ENCODE measurements at places on chromosomes 5 and 9.

- no peak for DNase-seq
Observed at GRCh38 chr5:139251281-139251687, 42.3 kb upstream of the MATR3 start.

GRCh38 chr5:149424371-149425315, 45.6 kb upstream of the IL17B start:
- DNase-seq: no peak

DNA sequence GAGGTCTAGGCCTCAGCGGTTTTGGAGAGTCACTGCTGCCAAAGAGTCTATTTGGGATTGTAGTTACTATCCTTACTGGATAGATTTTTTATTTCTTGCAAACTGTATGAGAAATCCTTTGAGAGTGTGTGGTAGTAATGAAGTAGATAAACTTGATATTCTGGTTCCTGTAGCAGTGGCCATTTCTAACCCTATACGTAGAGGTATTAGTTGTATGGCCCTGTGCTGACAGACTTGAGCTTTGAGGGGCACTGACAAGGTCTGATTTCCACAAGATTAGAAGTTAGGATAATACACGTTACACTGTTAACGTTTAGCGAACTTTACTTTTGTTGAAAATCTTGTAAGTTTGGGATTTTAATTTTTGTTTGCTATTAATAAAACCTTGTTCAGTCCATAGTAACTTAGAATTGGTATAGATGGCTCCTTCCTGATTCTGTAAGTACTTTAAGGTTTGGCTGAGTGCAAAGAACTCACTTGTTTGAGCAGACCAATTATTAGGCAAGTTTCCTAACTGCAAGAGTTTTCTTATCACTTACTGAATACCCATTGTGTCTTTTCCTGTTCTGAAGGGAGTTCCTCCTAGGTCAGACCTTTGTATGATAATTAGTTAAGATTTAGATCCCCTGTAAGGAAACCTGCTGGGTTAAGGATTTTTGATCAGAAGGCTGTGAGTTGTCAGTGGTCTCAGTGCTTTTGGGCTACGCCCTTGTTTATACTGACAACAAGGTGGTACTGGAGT, 31.4 kb downstream of the GCNT1 start:
- no peak for DNase-seq

- no peak for DNase-seq
Observed at GRCh38 chr9:90394871-90395270, 247.8 kb downstream of the DIRAS2 start.

- no peak for DNase-seq
Observed at GRCh38 chr5:141516672-141517025, 27.8 kb downstream of the PCDHGC5 start.

- no peak for DNase-seq
Observed at GRCh38 chr9:116661037-116661954, 25.8 kb upstream of the TRIM32 start.

DNA sequence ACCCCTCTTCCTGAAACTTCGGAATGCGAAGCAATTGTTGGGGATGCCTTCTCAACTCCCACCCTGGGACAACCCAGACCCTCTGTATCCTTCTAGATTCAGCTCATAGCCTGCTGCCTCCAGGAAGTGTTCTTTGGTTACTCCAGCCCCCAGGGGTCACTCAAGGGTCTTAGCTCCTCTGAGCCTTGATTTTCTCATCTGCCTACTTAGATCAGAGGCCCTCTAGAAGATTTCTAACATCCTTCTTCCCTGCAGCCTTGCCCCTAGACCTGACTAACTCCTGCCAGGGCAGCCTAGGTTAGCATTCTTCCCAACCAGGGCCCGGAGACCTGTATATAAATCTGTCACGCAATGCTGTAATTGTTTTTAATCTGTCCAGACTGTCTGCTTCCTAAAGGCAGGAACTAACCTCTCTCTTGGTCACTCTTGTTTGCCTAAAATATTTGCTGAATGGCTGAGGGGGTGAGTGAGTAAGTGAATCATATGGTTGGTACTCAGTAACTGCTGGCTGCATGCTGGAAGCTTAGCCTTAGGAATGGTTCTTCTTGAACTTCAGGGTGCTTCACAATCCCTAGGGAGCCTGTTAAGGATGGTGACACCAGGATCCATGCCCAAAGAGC, 8.2 kb downstream of the GALNT10 start:
- no peak for DNase-seq

- DNase-seq: no peak
Observed at GRCh38 chr9:84940294-84940693, 270.8 kb downstream of the NTRK2 start.

- no peak for DNase-seq
Observed at GRCh38 chr9:129910628-129911567, 75.6 kb downstream of the USP20 start.

DNA sequence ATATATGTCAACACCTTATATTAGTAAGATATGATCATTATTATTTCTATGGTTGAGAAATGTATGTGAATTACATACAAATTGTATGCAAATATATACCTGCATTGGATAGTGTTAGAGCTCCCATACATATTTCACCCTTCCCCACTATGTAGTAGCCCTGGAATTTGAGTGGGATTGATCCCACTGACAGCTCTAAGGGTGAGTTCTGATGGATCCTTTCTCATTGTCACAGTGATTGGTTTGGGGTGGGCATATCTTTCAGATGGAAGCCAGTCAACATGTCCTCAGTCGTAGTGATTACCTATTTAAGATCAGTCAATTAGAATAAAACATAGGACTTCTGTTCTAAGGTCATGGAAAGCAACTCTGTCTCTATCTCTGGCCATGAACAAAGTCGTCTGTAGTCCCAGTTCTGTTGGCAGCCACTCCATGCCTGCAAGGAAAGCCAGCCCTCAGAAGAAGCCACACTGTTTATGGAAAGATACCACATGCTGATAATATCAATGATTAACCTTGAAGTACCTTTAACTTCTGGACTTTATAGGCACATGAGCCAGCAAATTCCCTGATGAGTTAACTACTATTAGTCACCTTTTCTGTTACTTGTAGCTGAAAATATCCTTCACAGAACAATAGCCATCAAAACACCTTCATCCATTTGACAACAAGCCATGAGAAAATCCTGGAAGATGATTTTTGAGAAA, 5.1 kb upstream of the CCDC192 start:
- no peak for DNase-seq

DNA sequence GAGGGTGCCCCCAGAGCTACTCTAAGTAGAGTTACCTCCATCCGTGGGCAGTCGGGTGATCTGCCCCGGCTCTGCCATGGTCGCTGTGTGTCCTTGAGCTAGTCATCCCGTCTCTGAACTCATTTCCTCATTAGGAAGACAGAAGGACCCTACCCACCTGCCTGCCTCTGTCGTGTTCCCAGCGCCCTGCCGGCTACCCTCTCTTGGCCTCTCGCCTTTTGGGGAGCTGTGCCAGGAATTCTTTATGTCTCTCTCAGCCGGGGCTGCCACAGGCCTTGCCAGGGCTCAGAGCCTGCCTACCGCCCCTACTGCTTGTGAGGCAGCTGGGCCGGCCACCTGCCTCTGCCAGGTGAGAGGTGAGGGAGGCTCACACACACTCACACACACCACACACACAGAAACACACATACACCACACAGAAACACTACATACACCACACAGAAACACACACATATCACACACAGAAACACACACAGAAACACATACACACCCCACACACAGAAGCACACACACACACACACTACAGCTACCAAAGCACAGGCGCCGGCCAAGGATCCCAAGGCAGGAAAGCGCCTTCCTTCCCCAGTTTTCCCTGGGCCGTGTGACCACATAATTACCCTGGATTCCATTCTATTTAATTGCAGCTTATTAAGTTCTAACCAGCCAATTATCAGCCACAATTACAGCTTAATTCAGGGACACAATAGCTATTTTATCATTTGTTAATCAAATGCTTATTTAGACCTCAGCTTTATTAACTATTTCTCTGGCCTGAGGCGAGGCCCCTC, 41.7 kb downstream of the UNC5A start:
- DNase-seq: no peak

GRCh38 chr5:131272724-131273123, 8.9 kb downstream of the CDC42SE2 start:
- no peak for DNase-seq

DNA sequence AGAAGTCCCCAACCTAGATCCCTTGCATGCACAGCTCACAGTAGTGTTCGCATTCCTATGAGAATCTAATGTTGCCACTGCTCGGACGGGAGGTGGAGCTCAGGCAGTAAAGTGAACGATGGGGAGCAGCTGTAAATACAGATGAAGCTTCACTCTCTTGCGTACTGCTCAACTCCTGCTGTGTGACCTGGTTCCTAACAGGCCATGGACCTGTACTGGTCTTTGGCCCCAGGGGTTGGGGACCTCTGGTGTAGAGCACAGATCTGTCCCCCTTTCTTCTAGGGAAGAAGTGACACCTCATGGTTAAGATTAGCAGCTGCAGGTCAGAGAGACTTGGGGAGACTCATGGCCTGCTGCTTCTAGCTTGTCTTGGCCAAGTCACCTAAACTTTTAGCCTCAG, 7.1 kb downstream of the ARHGEF28 start:
- no peak for DNase-seq

DNA sequence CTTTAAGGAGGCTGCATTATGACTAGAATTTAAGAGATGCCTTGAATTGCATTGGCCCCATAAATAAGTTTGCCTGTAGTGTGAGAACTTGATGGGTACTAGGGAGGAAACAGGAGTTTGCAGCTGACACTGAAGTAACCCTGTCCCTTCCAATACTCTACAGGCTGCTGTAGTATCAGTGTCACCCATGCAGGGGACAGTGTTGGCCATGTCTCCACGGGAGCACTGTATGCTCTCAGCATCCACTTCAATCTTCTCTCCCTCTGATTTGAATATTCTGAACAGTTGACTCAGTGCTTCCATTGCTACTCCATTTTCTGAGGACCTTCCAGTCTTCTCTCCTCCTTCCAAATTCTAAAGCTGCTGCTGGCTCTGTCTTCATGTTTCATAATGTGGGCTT, 11.4 kb upstream of the IFNA14 start:
- DNase-seq: no peak

DNA sequence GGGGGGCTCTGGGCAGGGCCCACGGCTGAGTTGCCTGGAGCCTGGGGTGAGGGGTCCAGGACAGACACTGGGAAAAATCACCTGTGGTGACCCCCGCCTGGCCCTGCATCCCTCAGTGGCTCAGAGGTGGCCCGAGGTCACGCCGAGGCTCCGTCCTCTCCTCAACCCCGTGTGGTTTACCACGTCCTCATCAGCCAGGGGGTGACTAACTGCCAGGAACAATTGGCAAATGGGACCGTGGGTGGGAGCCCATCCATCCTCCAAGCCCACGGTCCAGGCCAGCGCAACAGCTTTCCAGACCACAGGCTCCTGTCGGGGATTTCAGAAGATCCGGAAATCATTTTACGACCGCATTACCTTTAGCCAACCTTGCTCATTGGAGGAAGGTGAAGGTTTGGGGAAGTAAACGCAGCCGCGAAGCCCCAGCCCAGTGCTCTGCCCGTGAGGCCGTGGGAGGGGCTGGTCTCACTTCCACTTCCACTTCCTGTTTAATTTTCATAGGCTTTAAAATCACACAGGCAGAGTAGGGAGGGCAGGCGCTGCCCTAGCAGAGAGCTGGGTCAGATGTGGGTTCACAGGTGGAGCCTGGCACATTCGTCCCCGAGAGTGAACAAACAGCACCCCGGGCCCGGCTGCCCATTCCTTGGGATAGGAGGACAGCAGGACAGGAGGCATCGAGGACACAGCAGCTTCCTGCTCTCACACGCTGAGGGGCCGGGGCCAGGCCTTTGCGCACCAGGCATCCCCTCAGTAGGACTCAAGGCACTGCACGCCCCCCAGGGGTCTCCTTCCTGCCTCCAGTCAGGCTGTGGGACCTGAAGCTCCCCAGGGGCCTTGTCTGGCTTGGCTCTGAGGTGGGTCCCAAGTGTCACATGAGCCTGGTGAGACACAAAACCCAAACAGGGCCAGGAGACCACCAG, 19.8 kb upstream of the SLC9A3 start:
- DNase-seq: no peak

DNA sequence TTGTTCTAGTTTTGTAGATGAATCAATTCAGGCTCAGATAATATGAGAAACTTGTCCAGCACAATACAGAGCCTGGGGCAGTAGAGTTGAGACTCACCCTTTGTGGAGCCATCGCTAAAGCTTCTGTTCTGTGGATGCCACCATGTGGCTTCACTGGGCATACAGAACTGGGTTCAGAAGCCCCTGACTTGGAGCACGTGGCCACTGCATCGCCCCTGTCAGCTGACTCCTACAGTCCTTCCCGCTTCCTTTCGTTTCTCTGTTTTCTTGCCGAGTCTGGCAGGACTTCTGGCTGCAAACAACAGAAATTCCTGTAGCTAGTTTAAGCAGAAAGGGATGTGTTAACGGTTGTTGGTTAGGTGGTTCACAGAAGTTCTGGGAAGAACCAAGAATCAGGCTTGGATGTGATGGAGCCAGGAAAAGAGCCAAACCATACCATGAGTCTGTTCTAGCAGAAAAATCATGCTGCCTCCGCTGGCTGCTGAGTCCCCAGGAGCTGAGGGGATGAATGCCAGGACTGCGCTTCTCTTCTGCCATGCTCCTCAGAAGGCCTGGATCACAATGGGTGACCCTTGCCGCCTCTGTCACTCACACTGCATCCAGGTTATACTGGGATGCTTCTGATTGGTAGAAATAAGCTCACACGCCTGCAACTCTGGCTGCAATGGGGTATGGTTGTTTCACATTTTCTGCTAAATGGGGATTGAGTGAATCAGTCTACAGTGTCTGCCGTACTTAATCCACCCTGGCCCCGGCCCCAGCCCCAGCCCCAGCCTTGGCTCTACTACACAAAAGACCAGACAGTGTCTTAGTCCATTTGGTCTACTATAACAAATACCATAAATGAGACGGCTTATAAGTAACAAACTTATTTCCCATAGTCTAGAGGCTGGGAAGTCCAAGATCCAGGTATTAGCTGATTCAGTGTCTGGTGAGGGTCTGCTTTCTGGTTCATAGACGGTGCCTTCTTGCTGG, 262.5 kb downstream of the GOLPH3 start:
- no peak for DNase-seq

DNA sequence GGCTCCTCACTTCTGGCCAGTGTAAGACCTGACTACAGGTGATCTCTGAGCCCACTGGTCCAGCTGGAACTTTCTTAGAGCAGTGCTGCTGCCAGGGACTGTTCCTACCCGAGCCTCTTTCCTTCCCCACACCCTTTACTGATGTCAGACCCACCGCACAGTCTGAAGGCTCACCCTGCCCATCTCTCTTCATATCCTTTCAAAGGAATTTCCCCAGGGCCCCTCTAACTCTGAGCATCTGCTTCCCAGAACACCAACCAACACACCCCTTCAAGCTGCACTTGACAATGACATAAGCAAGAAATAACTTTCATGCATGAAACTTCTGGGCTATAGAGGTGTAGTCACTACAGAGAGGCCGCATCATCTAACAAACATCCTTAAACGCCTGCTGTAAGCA, 119.6 kb downstream of the GABBR2 start:
- no peak for DNase-seq

- no peak for DNase-seq
Observed at GRCh38 chr9:77533671-77534070, 114.5 kb downstream of the GNA14 start.

DNA sequence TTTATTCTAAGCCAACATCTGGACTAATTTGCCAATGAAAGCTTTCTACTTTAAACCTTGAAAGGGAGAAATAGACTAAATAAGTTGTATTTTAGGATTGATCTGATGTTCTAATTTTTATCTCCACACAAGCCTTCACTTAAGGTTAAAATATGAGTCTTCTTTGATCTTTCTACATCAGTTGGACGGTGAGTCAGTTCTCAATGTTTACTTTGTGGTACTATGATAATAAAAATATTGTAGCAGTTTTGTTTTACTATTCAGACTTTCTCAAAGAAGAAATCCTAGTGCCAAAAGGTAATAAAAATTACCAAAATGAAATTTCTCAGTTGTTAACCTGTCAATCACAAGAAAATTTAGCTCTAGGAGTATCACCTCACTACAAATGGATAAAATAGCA, 203.5 kb upstream of the RGMB start:
- DNase-seq: no peak

Data from cortex of kidney (tissue), 1 donor.